ENCODE measurements at places on chromosomes 12 and 14. TPM values are rescaled to one million over a fixed set of nuclear protein-coding genes. Genes with fewer than 3 reads are reported as not detected.

- DNase-seq: no peak
Measured at GRCh38 chr12:118984161-118984943, 3.0 kb downstream of the SRRM4 start.

GRCh38 chr12:24244231-24244630 is 294.8 kb upstream of the SOX5 start:
- DNase-seq: no peak

DNA sequence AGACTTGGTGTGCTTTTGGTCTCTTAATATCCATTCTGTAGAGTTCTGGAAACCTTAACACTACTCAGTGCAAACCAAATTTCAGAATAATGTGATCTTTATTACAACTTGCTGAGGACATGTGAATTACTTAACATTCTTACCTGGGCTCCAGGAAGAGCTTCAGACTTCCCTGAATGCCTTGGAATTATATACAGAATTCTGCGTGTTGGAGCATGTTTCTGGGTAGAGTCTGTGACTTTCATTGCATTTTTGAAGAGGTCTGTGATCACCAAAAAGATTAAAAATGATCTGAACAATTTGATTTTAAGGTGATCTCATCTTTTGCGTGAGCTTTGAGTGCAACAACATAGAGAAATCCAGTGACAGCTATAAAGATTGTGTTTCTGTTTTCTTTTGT is 35.4 kb downstream of the ZDHHC17 start:
- DNase-seq: no peak

DNA sequence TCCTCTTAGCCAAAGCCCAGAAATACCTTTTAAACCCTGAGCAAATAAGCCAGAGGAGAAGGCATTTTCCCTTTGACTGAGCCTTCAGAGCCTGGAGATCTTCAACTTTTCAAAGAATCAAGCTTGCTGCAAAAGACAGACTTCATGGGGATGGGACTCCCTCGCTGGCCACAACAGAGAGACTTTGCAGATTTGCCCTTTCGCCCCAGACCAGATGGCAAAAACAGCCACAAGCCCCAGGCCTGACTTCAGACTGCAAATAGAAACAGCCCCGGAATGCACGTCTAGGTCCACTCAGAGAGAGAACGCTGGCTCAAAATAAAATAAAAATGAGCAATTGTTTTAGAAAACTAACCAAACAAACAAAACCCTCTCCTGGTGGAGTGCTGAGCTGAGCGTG is 114.6 kb upstream of the MED13L start:
- DNase-seq: no peak

DNA sequence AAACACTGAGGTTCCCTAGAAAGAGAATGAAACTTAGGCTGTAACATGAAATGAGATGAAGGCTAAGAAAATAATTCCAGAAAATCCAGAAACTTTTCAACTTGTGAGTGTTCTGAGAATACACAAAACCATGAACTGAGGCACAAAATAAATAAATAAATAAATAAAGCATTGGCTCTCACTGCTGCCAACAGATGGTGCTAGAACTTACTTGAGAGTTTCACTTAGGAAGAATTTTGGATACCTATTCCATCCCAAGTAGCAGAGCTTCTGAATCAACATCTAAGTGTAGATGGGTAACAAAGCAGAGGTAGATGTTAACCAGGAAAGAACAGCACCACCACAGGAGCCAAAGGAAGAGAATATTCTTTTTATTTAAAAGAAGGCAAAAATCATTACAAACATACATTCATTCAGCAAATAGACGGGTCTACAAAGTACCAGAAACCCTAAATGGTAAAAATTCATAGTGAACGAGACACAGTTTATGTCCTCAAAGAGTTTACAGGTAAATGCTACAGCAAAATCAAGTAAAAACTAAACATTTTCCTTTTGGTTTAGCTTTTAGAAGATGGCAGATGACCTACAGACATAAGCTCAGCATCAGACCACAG is 16.7 kb downstream of the EPS8 start:
- DNase-seq: no peak

- DNase-seq: no peak
Measured at GRCh38 chr14:99531251-99532096, 50.3 kb downstream of the CCNK start.

GRCh38 chr14:93748208-93749075 is 39.8 kb downstream of the PRIMA1 start:
- DNase-seq: no peak

DNA sequence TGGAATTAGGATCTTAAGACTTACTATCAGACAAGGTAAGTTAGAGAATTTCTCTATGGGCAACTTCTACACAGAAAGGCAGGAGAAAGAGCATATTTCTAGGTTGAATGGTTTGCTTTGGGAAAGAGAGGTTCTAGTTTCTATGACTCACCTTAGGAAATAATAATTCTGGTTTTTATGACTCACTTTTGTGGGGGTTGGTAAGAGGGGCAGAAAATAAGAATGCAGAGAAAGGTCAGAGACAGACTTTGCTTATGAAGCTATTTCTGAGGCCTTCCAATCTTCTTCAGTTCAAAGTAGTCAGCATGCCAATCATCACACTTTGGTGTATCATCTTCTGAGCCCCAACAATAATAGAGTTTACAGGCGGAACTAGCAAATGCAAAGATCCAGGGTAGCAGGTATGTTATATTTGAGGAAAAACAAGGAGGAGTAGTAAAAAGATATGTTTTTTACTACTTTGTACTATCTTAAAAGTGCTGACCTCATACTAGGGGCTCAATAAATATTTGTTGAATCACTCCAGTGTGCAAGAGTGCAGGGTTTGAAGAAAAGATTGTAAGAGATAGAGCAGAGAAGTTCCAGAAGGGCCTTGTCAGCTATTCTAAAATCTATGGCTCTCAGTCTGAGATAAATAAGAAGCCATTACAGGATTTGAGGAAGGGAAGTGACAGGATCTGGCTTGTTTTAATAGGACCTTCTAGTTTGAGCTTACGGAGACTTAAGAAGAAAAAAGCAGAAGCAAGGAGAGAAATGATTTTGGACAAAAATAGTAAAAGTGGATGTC is 56.7 kb upstream of the LRFN5 start:
- no peak for DNase-seq

DNA sequence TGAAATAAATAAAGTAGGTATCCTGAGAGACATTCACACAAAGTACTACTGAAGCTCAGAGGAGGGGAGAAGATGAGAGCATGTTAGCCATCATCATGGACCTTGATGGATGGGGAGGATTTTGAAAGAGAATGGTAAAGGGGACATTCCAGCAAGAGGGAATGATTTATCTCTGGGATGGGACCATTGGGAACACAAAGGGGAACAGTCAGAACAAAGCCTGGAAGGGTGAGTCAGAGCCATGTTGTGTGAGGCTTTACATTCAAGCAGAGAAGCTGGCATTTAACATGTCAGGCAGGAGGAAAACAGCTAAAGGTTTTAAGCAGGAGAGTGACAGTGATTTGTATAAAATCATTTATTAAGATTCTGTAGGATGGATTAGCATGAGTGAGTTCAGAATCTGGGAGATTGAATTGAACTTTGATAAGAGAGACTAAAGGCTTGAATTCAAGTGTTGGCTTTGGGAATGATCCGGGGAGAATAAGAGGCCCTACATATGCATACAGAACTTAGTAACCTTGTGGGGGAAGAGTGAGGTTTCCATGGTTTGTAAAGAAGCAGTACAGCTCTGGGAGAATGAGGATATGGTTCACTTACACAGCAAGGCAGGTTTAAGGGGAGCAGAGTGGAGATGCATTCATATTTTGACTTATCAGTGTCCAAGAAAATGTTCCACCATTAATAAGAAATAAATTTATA is 174.4 kb downstream of the SYT10 start:
- DNase-seq: no peak

- no peak for DNase-seq
Measured at GRCh38 chr14:101873991-101874390, 90.4 kb upstream of the DYNC1H1 start.

- DNase-seq: no peak
Measured at GRCh38 chr12:67241482-67241881, 27.7 kb upstream of the CAND1 start.

DNA sequence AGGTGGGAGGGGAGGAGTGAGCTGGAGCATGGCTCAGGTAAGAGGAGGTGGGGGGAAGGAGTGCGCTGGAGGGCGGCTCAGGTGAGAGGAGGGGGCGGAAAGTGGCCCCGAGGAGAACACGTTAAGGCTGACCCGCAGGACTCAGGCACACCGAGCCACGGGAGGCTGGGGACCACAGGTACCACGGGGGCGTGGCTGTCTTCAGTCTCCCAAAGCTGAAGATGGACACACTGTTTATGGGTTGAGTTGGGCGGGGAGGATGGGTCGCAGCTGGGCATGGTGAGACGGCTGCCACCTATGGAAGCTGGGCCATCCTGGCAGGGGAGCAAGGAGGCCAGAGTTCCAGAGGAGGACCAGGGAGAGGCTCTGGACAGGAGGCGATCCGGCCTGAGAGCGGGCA is 23.5 kb downstream of the UBR7 start:
- DNase-seq: no peak

DNA sequence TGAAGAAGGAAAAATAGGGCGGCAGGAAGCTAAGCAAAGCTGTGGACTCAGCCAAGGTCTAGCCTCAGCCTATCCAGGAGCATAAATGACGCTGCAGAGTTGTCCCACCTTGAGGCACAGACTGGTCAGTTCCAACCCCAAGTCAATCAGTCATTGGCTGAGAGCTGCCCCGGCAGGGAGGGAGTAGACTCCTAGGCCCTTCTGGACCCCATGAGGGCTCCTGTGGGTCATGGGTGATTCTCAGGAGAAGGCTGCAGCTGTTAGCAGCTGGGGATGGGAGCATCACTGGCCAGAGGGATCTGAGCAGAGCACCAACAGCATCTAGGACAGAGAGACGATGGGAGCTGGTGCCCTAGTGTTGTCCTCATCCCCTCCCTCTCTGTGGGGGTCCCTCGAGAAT is 51.8 kb upstream of the ESRRB start:
- DNase-seq: no peak

The TM9SF1 gene
- 18.8 TPM for polyA plus RNA-seq

The AICDA gene
- polyA plus RNA-seq: 0.60 TPM

The GNG2 gene
- 63.1 TPM for polyA plus RNA-seq

The KERA gene
- polyA plus RNA-seq: 113 TPM

The SLC2A3 gene
- polyA plus RNA-seq: 29.3 TPM

The TTC8 gene
- not detected for polyA plus RNA-seq

The PMCH gene
- 0.41 TPM for polyA plus RNA-seq

The ACSM4 gene
- polyA plus RNA-seq: not detected

The OLR1 gene
- not detected for polyA plus RNA-seq

The GRIP1 gene
- polyA plus RNA-seq: 11.3 TPM

The MYH6 gene
- 2.4 TPM for polyA plus RNA-seq
